Frontal cortex (tissue), 4 donors: ENCODE measurements at places on chromosomes 3 and 15. TPM values are rescaled to one million over a fixed set of nuclear protein-coding genes. Genes with fewer than 3 reads are reported as not detected.
A peak's percentile ranks its signal among the peaks of the same experiment; 100 is the strongest.

DNA sequence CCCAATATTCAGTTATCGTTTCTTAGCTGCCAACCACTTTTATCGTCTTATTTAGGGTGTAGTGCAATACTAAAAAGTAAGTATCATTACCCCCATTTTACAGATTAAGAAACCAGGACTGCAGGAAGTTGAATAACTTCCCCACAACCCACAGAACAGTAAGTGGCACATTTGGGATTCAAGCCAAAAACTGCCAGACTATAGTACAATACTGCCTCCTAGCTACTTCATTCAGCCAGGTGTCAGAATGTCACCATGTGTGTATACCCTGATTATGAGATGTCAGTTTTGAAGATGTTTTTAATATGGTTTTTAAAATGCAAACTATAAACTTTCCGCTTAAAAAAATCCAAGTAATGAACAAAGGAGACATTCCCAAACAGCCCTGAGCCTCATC is 74.2 kb upstream of the PROK2 start:
- peak; percentile 8 for DNase-seq

The GOLGA8T gene
- not detected for total RNA-seq

The P2RY13 gene
- 1.6 TPM for total RNA-seq

DNA sequence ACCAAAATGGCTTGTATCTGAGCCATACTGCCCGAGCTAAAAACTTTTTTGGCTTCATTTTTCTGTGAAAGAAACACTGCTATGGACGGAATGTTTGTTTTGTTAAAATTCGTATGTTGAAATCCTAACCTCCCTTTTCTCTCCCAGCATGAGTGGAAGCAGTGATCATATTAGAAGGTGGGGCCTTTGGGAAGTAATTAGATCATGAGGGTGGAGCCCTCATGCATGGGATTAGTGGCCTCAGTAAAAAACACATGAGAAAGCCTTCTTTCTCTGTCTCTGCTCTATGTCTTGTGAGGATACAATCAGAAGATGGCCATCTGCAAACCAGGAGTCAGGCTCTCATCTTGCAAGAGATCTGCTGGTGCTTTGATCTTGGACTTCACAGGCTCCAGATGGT is 7.4 kb upstream of the FNDC3B start:
- no peak for DNase-seq

- peak; percentile 28 for DNase-seq
Observed at GRCh38 chr3:161221806-161222600, 892 bp downstream of the NMD3 start.

GRCh38 chr15:38411902-38412301 is 42.0 kb upstream of the FAM98B start:
- DNase-seq = no peak
